ENCODE measurements at places on chromosomes 4 and X. TPM values are rescaled to one million over a fixed set of nuclear protein-coding genes. Genes with fewer than 3 reads are reported as not detected.

- DNase-seq, result peak; percentile 65
Observed at GRCh38 chrX:9942086-9942485, 25.1 kb upstream of the CLDN34 start.

DNA sequence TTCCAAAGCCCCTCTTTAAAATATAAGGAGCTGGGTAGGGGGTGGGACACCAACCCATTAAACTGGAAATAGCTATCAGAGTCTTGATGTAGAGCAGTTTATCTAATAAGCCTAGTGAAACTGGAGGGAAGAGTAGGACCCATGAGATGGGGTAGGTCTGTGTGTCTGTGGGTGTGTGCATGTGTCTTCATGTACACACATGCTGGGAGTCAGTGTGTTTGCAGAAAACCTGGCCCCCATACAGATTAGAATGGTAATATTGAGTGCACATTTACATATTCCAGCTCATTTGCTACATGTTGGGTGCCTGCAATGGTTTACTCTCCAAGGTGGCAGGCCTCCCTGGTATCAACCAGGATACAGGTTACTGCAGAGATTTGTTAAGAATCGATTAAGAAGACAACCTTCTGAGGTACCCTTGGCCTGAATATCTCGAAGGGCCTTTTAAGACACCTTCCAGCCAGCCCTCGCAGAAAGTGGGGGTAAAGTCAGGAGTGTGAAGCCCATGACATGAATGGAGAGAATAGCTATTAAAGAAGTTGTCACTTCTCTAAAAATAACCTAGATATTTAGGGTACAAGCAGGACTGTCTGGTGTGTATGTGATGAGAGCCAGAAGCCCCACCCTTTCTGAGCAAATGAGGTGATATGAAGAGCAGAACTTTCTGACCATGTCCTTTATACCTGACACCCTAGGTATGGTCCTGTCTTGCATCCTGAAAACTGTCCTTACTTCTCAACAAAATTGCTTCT, 75.7 kb upstream of the TEX13D start:
- DNase-seq, result no peak

The PF4V1 gene
- not detected for total RNA-seq

DNA sequence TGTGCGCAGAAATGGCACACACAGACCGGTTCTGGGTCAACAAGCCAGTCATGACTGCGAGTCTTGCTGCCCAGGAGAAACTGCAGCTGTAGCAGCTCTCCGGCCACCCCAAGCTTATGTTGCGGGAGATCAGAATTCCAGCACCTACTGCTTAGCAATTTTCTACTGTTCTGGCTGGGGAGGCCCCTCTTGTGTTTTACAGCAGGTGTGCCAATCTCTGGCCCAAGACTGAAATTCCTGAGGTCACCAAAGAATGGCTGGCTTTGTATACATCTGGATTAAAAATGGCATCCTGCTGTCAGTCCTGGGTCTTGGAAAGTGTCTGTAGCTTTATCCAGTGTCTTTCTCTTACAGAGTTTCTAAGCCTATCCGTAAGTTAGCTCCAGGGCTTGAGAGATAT, 68.9 kb upstream of the TRAM1L1 start:
- no peak for DNase-seq

Measured in activated naive CD4-positive, alpha-beta T cell treated with anti-CD3 and anti-CD28 coated beads, Interleukin-2, amount 50 U/mL, for 72 hours (primary cell).